ENCODE measurements at places on chromosomes 2 and 18.

GRCh38 chr18:50099725-50100407, 95.1 kb downstream of the MYO5B start:
- peak; percentile 31 for DNase-seq

GRCh38 chr2:239778861-239779558, 246.1 kb downstream of the NDUFA10 start:
- DNase-seq, result no peak

GRCh38 chr2:141207036-141207385, 923.8 kb downstream of the LRP1B start:
- no peak for DNase-seq

- no peak for DNase-seq
Observed at GRCh38 chr2:3445891-3446290, 66.4 kb downstream of the TRAPPC12 start.

GRCh38 chr2:118738524-118739308, 108.7 kb downstream of the EN1 start:
- DNase-seq, result peak; percentile 95

DNA sequence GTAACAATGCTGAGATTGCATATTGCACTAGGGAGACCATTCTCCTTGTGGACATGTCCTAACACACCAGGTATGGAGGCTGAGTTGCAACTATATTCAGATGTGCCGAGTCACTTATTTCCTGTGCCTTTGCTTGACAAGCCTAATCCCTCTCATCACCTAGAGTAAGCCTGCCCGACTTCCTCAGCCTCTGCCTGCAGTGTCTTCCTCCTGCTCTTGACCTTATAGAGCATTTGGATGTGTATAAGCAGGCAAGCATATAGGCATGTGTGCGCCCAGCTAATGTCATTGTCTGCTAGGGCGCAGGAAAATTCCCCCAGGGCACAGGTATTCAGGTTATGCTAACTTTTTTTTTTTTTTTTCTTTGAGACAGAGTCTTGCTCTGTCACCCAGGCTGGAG, 316.9 kb downstream of the CDH2 start:
- DNase-seq, result peak; percentile 35

DNA sequence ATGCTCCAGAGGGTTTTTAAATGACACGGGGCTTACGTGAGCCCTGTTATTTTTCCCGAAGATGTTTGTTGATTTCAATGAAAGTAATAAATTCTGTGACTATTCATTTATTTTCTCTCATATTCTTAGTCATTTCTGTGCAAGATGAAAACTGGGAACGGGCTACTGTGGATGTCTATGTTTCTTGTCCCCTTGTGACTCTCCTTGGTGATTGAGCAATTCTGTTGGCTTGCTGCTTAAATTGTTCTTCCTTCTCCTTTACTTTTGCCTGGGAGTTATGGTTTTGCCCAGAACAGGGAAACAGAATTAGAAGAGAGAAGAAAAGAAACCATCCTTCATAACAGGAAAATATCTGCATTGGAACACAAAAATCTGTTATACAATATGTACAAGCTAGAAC, 508.2 kb upstream of the DSEL start:
- DNase-seq, result no peak

DNA sequence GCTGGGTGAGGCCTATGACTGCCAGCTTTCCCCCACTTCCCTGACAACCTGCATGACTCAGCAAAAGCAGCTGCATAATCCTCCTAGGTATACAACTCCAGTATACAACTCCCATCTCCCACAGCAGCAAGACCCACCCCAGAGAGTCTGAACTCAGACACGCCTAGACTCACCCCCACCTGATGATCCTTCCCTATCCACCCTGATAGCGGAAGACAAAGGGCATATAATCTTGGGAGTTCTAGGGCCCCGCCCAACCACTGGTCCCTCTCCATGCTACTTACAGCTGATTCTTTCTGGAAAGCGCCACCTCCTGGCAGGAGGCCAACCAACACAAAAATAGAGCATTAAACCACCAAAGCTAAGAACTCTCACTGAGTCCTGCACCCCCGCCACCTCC, 296.5 kb downstream of the DCC start:
- no peak for DNase-seq

- peak; percentile 70 for DNase-seq
Observed at GRCh38 chr18:22189449-22190166, 20.2 kb downstream of the GATA6 start.

GRCh38 chr2:103808814-103809213, 1045.1 kb upstream of the POU3F3 start:
- no peak for DNase-seq

- DNase-seq, result no peak
Observed at GRCh38 chr18:2906704-2907549, 60.1 kb downstream of the EMILIN2 start.

- DNase-seq, result no peak
Observed at GRCh38 chr2:140108706-140109475, 1328.7 kb upstream of the NXPH2 start.

- DNase-seq, result no peak
Observed at GRCh38 chr18:53874103-53874502, 350.4 kb downstream of the MBD2 start.

GRCh38 chr18:907885-908757, 3.5 kb downstream of the ADCYAP1 start:
- DNase-seq, result no peak

GRCh38 chr2:144468823-144469595, 50.9 kb downstream of the ZEB2 start:
- DNase-seq, result no peak

DNA sequence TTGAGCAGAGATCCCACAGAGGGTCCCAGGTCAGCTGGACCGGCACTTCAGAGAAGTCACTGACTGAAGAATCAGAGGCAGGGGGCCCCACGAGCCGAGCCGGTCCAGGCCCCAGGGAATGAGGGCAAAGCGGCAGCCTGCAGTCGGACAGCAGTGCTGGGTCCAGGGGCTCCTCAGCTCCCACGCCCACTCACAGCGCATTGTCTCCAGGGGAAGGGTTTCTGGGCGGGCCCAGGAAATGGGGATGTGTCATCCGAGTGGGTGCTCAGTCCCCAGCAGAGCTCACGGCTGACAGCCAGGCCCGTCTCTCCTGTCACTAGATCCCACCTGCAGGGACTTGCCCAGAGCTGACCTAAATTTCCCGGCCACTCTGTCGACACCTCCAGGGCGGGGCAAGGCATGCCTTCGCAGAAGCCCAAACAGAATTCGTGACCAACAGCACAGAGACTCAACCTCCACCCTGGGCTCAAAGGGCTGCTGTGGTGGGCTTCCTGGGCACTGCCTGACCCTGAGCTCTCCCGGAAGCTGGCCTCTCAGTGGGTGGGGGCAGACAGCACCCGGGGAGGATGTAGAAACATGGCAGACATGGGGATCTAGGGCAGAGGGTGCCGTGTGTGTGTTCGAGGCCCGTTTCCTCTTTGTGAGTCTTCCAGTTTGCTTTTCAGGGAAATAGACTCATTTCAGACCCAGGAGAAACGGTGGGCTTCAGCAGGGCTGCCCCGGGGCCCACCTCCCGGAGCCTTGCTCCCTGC, 42.1 kb upstream of the TAF1B start:
- peak; percentile 56 for DNase-seq

DNA sequence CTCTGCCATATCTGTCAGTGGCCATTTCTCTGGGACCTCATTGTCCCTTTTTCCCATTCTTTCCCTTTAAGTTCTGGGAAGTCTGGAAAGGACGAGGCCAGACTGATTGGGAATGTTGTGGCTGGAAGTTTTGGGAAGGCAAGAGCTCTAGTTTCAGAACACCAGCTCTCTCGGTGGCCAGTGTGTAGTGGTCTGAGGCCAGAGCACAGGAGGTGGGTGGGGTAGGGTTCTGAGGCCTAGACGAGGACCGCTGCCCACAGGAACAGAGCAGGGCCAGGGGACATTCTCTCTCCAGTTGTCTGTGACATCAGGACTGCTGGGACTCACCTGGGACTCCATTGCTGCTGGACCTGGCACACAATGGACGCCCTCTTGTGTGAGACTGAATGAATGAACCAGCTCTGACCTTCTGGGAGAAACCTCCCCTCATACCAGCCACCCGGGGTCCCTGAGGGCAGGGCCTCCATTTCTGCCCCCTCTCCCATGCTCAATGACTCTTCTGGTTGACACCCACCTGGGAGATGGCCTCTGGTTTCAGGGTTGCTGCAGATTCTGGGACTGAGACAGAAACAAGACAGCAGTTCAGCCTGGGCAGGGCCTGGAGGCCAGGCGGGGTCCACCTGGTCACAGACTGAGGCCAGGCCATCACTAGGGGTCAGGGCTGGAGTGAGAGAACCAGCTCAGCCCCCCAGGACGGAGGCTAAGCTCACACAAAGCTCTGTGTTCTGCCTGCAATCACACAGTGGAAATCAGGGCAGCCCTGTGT, 8.4 kb upstream of the NPPC start:
- DNase-seq, result no peak

- peak; percentile 78 for DNase-seq
Observed at GRCh38 chr2:10844097-10844496, 31.5 kb upstream of the PDIA6 start.

DNA sequence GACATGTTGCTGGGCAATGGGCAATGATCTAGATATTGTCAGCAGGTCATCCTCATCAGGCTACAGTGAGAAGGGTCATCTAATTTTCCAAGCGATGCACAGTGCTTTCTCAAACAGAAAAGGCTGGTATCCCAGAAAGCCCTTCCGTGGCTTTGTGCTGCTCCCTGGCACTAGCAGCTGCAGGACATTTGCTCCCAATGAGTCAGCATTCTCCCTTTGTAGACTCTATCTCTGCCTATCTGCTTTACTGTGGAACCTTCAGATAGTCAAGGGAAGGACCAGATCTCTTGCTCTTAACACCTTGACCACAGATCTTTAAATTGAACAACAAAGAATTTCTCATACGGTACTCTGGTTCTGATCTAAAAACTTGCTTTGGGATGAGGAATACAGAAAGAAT, 101.4 kb downstream of the CDH2 start:
- DNase-seq, result no peak

- no peak for DNase-seq
Observed at GRCh38 chr2:120871881-120872620, 136.4 kb downstream of the GLI2 start.

GRCh38 chr2:83817511-83817910, 641.6 kb downstream of the SUCLG1 start:
- no peak for DNase-seq

DNA sequence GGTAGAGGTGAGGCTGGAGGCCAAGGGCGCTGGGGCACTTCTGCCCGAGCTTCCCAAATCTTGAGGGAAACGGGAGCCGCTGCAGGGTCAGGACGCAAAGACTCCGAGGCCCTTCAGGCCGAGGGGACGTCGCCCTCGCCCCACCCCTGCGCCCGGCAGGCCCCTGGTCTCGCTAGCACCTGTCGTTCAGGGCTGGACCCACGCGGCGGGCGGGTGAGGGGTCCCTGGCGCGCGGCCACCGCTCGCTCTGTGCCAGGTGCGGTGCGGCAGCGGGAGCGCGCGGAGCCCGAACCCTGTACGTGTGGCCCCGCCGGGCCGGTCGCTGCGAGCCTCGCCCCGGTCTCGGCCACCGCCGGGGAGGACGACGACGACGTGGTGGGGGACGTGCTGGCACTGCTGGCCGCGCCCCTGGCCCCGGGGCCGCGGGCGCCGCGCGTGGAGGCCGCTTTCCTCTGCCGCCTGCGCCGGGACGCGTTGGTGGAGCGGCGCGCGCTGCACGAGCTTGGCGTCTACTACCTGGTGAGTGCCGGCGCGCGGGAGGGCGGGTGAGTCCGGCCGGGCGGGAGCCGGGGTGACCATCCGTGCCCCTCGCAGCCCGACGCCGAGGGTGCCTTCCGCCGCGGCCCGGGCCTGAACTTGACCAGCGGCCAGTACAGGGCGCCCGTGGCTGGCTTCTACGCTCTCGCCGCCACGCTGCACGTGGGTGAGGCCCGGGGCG, 4.9 kb downstream of the ERFE start:
- DNase-seq, result no peak

DNA sequence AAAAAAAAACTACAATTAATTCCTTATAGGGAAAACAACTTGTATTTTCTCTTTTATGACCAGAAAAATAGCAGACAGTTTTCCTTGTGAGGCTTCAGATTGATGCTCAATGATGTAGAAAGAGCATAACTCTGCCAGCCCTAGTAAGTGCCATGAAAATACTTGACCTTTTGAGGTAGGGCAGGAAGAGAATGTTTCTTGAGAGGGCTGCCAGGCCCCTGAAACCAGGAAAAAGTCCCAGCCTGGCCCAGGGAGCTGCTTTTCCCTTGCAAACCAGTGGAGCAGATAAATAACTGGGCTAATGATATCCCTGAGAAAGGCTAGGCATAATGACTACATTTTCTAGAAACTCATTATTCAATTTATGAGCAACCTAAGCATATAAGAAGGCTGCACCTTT, 126.8 kb downstream of the SLC8A1 start:
- no peak for DNase-seq

DNA sequence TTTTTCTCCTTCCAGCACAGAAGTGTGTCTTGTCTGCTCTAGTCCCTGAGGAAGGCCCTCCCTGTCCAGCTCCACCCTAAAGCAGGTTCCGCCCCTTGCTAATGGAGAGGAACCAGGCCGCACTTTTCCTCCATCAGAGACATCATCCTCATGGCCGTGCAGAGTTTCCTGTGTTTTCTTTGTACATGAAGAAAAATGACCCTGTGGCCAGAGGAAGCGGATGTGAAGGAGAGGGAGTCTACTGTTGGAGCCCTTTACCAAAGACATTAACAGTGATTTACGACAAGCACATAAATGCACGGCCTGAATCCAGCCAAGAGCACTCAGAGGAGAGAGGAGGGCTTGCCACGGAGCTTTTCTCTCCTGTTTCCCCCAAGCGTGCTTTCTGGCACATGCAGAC, 109.5 kb downstream of the RNF144A start:
- peak; percentile 65 for DNase-seq
